Motor neuron (in vitro differentiated cells): ENCODE measurements at places on chromosomes 3 and 15. TPM values are rescaled to one million over a fixed set of nuclear protein-coding genes. Genes with fewer than 3 reads are reported as not detected.

GRCh38 chr3:57141719-57142410, 23.3 kb downstream of the IL17RD start:
- ATAC-seq: no peak

- no peak for ATAC-seq
These were observed 33.8 kb upstream of the EPHB1 start for GRCh38 chr3:134761213-134761612.

GRCh38 chr15:48427479-48427878, 96.2 kb downstream of the DUT start:
- ATAC-seq: no peak

GRCh38 chr3:52721002-52721729, 15.3 kb downstream of the SPCS1 start:
- ATAC-seq: no peak

The LEKR1 gene
- 0.46 and 1.2 TPM in 2 replicates for total RNA-seq
